ENCODE measurements at places on chromosomes 7 and 10.
A peak's percentile ranks its signal among the peaks of the same experiment; 100 is the strongest.

DNA sequence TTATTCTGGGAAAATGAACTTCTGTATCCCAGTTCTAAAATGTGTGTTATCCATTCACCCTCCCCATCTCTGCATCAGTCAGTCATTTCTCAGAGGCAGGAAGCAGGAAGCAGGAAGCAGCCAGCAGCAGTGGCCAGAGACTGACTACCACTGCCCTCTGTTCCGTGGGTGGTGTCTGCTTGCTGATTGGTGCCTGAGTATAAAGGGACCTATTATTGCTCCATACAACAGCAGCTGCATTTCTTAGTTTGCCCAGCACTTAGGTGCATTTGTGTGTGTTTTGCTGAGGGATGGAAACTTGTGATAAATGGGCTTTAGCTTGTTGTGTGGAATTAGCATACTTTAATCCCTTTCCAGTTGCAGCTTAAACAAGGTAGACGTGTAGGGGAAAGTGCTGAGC is 582.2 kb downstream of the SORCS1 start:
- DNase-seq: no peak

DNA sequence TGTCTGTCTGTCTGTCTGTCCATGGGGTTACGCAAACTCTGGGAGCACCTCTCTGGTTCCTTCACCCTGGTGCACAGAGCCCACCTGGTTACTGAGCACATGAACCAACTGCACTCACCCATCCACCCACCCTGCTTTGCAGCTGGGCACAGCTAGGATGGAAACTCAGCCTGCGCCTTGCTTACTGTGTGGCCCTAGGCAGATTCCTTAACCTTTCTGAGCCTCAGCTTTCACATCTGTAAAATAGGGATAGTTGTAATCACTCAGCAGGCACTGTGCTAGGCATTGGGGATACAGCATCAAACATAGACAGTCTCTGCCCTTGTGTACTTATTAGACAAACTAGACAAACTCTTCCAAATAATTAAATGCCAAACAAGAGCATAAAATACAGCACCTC is 21.8 kb upstream of the INMT start:
- DNase-seq: no peak

GRCh38 chr10:70954381-70955176 is 66.2 kb upstream of the PCBD1 start:
- DNase-seq: no peak

DNA sequence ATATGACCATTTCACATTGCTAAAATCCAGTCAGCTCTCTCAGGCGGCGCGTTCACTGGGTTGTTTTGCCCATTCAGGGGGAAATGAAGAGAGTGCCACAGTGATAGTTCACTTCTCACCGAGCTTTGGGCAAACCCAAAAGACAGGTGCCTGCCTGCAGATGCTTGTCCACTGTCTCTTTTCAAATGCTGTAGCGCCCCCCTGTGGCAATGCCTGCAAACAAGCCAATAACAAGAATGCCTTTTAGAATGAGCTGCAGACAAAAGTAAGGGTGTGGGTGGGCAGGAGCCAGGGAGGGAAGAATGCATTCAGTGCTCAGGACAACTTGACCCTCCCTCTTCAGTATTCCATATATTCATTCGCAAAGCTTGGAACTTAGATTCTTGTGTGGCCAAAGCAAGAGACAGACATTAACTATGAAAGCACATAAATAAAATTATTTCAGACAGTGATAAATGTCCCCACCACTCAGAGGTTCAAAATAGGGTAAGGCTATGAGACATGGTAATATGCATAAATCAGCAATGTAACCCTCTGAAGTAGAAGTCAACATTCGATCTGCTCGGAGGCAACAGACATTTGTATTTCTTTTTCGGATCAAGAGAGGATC is 86.9 kb downstream of the JAZF1 start:
- peak; percentile 34 for DNase-seq

- no peak for DNase-seq
Observed at GRCh38 chr7:120460949-120461348, 188.0 kb downstream of the KCND2 start.
